ENCODE measurements at places on chromosomes 6 and 20.

DNA sequence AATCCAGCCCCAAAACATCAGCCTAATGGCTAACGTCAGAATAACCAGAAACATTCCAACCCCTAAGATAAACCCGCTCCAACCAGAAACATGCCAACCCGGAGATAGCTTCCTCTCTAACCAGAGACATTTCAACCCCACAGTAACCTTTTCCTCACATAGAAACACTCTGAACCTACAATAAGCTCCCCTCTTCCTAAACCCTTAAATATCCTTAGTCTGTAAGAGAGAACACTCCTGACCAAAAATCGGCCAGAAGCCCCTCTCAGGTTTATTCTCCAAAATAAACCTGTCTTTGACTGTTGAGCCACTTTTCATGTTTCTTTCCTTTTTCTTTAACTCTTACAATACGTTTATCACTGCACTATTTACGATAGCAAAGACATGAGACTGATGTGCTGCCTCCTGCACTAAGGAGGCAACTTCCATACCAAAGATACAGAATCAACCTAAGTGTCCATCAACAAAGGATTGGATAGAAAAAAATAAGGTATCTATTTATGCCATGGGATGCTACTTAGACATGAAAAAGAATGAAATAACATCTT, 5.0 kb upstream of the GABRR2 start:
- DNase-seq, result no peak

GRCh38 chr6:26594131-26594498, 2.6 kb upstream of the ABT1 start:
- DNase-seq, result no peak

- DNase-seq, result no peak
Measured at GRCh38 chr6:43683708-43684455, 3.7 kb downstream of the MRPS18A start.

DNA sequence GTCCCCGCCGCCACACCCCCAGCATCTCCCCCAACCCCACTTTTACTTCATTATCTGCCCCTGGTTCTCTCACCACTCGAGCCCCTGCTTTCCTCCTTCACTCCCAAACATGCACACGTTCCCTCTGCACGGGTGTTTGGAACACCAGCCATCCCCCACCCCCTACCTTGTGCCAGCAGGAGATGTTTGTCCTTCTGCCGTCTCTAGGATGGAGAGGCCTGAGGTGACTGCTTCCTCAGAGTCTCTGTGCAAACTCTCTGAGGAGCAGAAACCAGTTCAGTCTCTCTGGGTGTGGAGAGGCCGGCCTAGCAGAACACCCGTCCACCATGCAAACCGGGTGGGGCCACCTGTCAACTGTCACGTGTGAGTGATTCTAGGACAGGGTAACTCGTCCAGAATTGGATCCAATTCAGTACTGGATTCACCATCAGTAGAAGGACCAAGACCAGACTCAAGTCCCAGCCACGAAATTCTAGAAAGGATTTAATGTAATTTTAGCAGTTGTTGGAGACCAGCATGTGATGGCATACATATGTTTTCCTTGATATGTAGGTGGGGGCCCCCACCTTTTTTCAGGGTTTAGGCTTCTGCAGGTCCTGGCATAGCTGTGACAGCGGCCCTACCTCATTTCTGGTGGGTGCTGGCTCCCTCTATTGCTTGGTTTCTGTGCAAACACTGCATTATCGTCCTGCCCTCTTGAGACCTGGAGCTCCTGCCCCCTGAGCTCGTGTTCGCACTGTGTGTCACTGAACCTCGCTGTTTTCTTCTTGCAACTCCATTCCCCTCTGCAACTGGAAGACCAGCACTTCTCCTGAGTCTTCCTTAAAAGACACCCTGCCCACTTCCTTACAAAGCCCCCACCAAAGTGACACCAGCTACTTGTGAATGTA, at the start of gene RAET1E:
TSS of gene RAET1E (minus strand) at position 259 of the 890 bp plus-strand sequence. CDS start 7,212 bp downstream, outside the sequence.
- no peak for DNase-seq

DNA sequence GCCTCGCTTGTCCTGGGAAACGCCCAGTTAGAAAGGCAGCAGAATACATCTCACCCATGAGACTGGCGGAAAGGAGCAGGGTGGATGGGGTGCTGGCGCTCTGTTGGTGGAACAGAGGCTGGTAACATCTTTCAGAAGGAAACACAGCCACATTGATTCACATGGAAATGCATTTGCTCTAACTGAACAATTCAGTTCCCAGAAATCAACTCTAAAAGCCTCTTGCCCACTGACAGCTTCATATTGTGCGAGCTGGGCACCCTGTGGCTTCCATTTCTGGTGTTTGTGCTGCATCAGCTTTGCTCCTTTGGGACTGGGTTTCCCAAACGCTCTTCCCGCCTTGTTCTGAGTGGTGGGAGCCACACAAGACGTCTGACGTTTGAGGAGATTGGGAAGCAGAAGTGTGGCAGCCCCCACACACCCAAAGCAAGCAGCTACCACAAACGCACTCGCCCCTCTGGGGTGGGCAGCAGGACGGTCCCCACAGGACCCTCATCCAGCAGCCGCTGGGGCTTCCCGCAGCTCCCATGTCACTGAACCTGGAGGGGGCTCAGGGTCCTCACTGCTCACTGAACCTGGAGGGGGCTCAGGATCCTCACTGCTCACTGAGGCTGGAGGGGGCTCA, 229.5 kb downstream of the ERMARD start:
- no peak for DNase-seq

- DNase-seq, result no peak
Measured at GRCh38 chr20:11054266-11054993, 380.6 kb upstream of the JAG1 start.

DNA sequence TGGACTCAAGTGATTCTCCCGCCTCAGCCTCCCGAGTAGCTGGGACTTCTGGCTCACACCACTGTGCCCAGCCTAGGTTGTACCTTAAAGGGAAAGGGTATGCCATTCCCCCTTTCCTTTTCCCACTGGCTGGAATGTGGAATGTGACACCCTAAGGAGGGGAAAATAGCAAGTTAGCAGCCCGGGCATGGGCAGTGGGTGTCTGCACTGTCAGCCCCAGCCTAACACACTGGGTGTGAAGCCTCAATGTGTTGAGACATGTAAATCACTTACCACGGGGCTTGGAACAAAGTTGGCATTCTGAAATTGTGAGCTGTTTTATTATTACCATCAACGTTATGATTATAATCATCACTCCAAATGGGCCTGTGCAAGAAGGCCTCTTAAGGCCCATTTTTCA, 80.8 kb upstream of the PTPN1 start:
- DNase-seq, result no peak

- DNase-seq, result no peak
Measured at GRCh38 chr6:45415315-45415714, 37.6 kb upstream of the SUPT3H start.

DNA sequence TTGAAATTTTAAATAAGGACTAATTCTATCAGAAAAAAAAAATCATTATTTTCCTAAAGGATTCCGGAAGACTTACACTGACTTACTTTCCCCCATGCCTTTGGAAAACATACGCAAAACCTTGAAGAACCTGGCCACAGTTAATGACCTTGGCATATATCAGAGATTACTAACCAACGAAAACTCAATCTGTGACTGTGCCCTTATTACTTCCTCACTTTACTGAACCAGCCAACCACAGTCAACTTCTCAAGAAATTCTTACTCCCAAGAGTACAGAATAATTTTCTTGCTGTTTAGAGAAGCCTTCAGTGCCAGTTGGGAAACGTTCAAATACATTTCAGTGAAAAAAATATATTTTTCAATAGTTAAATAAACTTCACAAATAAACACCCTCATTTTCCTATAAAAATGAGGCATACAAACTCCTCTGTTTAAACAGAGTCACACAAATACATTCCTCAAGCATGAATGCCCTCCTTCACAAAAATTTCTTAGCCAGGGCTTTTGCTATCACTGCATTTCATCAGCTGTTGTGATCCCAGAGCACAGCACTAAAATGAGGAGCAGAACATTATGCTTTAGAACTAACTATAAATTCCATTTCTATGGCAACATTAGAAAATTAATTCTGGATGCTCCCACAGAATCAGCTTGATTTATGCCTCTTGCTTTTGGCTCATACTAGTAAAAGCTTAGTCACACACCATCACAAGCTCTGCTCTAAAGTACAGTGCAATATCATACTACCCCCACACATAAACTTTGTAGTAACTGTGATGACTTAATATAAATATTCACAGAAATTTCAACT, 117.6 kb downstream of the DST start:
- DNase-seq, result no peak

DNA sequence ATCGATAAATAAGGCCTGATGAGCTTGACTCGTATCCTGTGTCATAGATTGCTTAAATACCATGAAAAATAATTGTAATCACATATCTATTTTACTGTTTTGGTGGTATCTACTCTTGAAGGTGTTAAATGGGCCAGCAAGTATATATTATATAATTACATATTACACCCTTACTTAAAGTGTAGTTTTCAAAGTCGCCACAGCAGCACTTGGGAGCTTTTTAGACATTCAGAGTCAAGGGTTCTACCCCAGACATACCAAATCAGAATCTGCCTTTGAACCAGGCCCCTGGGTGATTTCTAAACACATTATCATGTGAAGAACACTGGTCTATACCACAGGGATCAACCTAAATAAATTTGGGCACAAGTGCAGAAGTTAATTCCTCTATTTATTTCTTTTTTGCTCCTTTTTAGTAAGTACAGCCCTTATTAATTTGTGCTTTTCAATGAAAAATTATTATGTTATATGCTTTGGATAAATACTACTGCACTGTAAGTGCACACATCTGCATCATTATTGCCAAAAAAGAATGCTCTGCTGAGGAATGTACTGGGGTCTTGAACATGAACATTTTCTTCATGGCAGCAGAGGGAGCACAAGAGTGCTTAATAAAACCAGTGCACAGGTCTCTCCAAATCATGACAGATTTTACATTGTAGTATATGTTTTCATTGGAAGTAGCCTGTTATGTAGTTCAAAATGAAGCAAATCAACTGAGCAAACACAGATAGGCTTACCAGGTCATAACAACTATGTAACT, 3.1 kb upstream of the ATXN1 start:
- no peak for DNase-seq

- no peak for DNase-seq
Measured at GRCh38 chr6:158000530-158001307, 19.1 kb downstream of the SYNJ2 start.

GRCh38 chr20:10487142-10488136, 52.3 kb downstream of the SLX4IP start:
- DNase-seq, result no peak

GRCh38 chr6:27861861-27862260, 50.3 kb downstream of the OR2B2 start:
- no peak for DNase-seq

DNA sequence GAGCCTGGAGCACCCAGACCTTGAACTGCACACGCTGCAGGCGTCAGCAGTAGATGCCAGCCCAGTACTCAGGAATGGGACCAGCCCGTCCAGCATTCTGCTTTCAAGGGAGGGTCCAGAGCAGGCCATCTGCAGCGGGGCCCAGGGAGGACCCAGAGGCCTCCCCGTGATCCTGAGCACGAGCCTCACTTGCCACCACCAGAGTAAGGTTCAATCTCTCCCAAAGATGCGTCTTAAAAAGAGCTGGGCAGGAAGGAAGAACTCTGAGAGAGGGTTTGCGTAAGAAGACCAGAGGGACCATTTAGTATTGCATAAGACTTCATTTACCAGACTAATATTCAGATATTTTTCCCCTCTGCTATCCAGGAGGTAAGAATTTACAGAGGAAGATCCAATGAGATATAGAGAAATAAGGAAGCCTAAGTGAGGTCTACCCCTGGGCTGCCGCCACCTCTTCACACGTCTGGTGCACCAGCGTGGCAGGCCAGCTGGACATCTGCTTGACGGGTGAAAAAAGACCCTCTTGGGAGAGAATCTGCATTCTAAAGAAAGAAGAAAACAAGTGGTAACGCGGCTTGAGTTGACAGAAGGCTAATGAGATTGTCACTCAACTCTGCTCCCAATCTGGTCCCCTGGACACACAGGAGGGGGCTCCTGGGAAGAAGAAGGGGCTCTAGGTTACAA, 107.3 kb downstream of the PRND start:
- peak; percentile 24 for DNase-seq
